Activated naive CD8-positive, alpha-beta T cell treated with anti-CD3 and anti-CD28 coated beads, Interleukin-2, amount 10 ng/mL, durations not matched to agents 7 days and 5 days (primary cell): ENCODE measurements at places on chromosomes 4 and X. TPM values are rescaled to one million over a fixed set of nuclear protein-coding genes. Genes with fewer than 3 reads are reported as not detected.

CD38 gene
- 99.9 TPM for total RNA-seq

FOXO4 gene
- 22.1 TPM for total RNA-seq

GRCh38 chr4:125728568-125728967 lies 413.8 kb downstream of the FAT4 start:
- H3K4me1 ChIP-seq: no peaks in the 10 kb centered on the region
- no peaks in the 10 kb centered on the region for H3K27me3 ChIP-seq
- H3K4me3 ChIP-seq: no peak overlapping the region
- H3K27ac ChIP-seq: no peak overlapping the region
- H3K36me3 ChIP-seq: no peaks in the 10 kb centered on the region

NAA11 gene
- not detected for total RNA-seq

DNA sequence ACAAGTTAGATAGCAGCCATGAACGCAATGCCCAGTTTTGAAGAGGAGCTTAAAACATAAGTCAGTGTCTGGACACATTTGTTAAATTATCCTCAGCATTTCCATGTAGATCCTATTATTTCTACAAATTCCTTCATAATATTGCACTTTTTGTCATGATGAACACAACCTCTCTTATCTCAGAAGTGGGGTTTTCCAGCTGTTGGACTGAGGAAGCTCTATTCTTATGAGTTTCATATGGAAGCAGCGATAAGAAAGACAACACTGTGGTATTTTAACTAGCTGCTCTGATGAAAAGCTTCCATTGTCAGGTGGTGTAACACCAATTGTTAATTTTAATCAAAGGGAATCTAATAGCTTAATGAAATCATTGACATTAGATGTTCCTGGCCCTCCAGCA lies 308.7 kb downstream of the GBA3 start:
- DNase-seq: no peak
- H3K4me3 ChIP-seq: no peak overlapping the region
- H3K27me3 ChIP-seq: no peaks in the 10 kb centered on the region
- H3K27ac ChIP-seq: no peak overlapping the region
- H3K4me1 ChIP-seq: no peaks in the 10 kb centered on the region

TRO gene
- 3.6 TPM for total RNA-seq

GRCh38 chr4:2909583-2909982 lies 53.6 kb downstream of the NOP14 start:
- H3K36me3 ChIP-seq: peaks cover 22% of the 10 kb centered on the region
- no peak overlapping the region for H3K27ac ChIP-seq
- H3K27me3 ChIP-seq: no peaks in the 10 kb centered on the region
- H3K4me1 ChIP-seq: peaks cover 12% of the 10 kb centered on the region
- no peak for DNase-seq

GRCh38 chrX:100721328-100721727 lies 10.6 kb downstream of the SYTL4 start:
- H3K27ac ChIP-seq: no peak overlapping the region
- peaks cover 2% of the 10 kb centered on the region for H3K27me3 ChIP-seq
- DNase-seq: no peak
- no peak overlapping the region for H3K4me3 ChIP-seq

DNA sequence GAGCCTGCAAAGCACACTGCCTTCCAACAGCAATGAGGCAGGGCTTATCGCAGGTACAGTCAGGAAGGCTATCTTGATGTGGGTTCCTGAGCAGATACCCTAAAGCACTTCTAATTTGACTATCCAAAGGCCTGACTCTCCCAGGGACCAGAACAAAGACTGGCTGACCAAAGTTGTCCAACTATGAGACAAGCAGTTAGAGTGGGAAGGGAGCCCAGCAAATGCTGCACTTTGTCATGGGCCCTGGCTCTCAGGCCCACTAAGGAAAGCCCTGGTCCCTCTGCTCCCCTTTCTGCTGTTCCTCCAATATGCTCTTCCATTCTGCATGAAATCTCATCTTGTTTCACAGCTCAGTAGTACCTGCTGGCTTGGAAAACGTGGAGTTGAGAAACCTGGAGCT lies 391.0 kb downstream of the RAB28 start:
- H3K36me3 ChIP-seq: no peaks in the 10 kb centered on the region
- no peak overlapping the region for H3K4me3 ChIP-seq
- peaks cover 4% of the 10 kb centered on the region for H3K27me3 ChIP-seq
- DNase-seq: no peak
- no peak overlapping the region for H3K27ac ChIP-seq

SCD5 gene
- 6.9 TPM for total RNA-seq

CSAG1 gene
- total RNA-seq: not detected

SHOX gene
- total RNA-seq: not detected

CSN1S1 gene
- total RNA-seq: not detected

GRCh38 chrX:56986138-56986537 lies 9.2 kb downstream of the SPIN3 start:
- H3K4me3 ChIP-seq: no peak overlapping the region
- H3K4me1 ChIP-seq: peaks cover 12% of the 10 kb centered on the region
- DNase-seq: no peak
- no peaks in the 10 kb centered on the region for H3K27me3 ChIP-seq
- H3K27ac ChIP-seq: no peak overlapping the region
- peaks cover 20% of the 10 kb centered on the region for H3K36me3 ChIP-seq

IL1RAPL1 gene
- total RNA-seq: not detected

PROM1 gene
- not detected for total RNA-seq

DNA sequence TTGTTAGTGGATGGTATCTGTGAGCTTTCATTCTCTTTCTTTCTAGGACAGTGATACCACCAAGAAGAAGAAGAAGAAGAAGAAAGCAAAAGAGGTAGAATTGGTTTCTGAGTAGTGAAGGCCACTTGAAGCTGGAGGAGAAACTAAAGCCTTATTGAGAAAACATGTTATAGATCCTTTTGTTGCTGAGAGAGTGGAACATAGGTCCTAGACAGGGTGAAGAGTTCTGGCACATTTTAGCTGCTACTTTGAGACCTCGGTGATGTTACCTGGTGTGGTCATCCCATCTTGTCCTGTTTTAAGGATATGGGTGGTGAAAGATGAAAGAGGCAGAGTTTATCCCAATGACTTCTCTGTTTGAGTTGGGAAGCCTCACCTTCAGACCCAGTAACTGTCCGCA lies 14.1 kb downstream of the DKC1 start:
- H3K27ac ChIP-seq: no peak overlapping the region
- H3K4me3 ChIP-seq: no peak overlapping the region
- DNase-seq: no peak
- peaks cover 19% of the 10 kb centered on the region for H3K36me3 ChIP-seq

- H3K4me3 ChIP-seq: no peak overlapping the region
- H3K36me3 ChIP-seq: no peaks in the 10 kb centered on the region
- H3K4me1 ChIP-seq: no peaks in the 10 kb centered on the region
- DNase-seq: no peak
- H3K27ac ChIP-seq: no peak overlapping the region
These were observed 27.9 kb upstream of the UGT2B4 start for GRCh38 chr4:69523385-69524132.
